ENCODE measurements at places on chromosomes 16 and 17.

GRCh38 chr17:78946631-78947030, 21.4 kb upstream of the TIMP2 start:
- no peak for DNase-seq

GRCh38 chr17:3535253-3535995, 22.2 kb downstream of the TRPV3 start:
- DNase-seq = peak; percentile 39

DNA sequence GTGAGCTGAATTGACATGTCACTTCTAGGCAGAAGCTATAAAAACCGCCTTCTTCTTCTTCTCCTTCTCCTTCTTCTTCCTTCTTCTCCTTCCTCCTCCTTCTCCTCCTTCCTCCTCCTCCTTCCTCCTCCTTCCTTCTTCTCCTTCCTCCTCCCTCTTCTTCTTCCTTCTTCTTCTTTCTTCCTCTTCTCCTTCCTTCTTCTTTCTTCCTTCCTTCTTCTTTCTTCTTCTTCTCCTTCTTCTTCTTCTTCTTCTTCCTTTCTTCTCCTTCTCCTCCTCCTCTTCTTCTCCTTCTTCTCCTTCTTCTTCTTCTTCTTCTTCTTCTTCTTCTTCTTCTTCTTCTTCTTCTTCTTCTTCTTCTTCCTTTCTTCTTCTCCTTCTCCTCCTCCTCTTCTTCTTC, 4.8 kb upstream of the FBXL19 start:
- DNase-seq = no peak

DNA sequence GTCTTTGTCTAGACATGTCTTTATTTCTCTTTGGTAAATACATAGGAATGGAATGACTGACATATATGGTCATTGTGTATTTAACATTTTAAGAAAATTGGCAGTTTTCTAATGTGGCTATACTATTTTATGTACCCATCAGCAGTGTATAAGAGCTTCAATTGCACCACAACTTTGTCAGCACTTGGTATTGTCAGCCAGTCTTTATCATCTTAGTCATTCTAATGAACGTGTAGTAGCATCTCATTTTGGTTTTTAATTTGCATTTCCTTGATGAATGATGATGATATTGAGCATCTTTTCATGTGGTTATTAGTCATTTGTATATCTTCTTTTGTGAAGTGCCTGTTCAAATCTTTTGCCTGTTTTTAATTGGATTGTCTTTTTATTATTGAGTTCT, 239.3 kb downstream of the CEP112 start:
- DNase-seq = no peak

GRCh38 chr17:2433696-2434095, 32.8 kb upstream of the MNT start:
- DNase-seq = no peak

DNA sequence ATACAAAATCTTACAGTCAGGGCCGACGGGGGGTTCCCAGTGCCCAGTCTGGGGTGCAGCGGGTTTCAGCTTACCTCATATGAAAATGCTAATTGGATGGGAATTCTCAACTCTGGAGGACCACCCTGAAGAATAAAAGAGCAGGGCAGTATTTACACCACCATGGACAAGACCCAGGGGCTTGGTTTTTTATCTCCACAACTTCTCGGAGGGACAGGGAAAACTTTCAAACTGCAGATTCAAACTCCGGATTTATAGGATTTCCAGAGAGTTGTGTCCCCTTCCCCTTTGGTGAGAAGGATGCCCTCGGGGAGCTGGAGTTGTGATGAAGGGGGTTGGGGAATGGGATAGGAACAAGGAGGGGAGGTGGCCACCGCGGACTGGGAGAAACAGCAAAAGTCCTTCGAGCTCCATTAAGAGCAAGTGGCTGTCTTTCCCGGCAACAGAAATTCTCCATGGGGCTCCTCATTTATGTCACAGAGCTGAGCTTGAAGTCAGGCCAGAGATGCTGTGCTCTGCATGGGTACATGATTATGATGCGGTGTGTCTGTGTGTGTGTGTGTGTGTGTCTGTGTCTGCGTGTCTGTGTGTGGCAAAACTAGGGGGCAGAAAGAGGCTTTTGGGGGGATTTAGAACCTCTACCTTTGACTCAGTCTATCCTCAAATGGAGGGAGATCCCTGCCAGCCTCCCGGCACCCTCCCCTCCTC, 15.7 kb downstream of the FOXL1 start:
- no peak for DNase-seq

DNA sequence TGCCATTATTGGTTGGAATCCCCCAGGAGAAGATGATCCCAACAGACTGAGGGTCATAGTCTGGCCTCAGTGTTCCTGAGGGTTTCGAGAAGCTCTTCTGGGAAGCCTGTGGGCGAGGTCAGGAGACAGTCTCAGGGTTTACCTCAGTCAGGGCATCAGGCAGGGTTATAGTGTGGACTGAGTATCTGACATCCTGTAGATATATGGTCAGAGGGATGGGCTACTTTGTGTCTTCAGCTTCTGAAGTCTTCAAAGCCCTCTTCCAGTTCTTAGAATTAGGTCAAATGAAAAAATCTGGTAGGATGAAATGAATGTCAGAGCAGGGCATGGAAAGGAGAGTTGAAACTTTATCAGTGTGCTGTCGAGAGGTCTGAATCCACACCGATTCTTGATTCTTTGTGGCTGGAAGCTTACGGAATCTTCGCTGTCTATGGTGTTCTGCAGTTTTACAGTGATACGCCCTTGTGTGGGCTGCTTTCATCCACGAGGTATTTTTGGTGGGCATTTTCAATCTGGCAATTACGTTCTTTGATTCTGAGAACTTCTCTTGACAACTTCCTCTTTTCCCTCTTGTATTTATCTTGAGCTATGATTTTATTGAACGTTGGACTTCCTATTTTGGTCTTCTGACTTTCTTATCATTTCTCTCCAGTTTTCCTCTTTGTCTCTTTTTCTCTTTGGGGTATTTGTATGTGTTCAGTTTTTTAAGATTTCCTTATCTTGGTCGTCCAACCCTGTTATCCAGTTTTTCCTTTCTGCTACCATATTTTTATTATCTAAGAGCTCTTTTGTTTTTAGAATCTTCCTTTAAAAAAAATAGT, 30.4 kb downstream of the BPTF start:
- DNase-seq = no peak

GRCh38 chr17:13626703-13627102, 25.0 kb upstream of the HS3ST3A1 start:
- no peak for DNase-seq

- DNase-seq = peak; percentile 34
Measured at GRCh38 chr17:4584101-4584916, at the start of gene SMTNL2. SMTNL2 (plus strand) TSS chr17:4584529; CDS start chr17:4584606, 77 bp downstream.

- no peak for DNase-seq
Measured at GRCh38 chr17:31491376-31492131, 100.1 kb downstream of the RAB11FIP4 start.

DNA sequence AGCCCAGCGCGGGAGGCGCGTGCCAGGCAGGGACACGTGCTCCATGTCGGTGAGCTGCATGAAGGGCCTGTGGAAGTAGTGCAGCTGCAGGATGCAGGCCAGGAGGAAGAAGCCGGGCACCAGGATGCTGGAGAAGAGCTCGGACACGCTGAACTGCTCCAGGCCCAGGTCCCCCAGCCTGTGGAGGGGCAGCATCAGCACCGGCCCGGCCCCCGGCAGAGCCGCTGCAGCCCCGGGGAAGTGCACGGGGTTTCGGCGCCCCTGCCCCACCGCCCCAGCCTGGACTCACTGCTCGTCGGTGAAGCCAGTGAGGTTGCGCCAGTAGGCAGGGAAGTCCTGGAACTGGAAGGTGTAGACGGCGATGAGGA, 28.0 kb downstream of the CTU2 start:
- DNase-seq = no peak

DNA sequence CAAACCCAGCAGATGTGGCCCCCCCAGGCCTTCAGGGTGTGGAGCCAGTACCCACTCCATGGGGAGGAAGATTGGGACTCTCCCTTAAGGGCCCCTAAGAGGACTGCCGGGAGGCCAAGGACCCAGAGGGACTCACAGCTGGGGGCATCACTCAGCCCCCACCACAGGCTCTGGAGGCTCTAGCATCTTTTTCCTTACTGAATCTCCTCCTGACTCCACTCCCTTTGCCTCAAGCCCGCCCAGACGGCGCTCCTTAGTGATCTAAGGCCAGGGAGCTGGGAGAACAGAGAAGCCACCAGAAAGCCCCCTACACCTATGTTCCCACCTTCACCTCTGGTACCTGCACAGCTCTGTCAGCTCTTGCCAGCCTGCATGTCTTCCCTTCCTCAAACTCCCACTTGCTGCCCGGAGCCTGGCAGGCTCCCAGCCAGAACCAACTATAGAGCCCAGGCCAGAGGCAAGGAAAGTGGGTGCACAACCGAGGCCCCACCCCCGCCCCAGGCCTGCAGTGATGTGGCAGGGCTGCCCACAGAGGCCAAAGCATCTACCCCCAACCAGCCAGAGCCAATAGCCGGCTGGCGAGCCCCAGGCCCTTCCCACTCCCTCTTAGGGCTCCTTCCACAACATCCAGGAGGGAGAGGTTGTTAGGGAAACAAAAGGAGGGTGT, 22.3 kb upstream of the MPO start:
- DNase-seq = no peak

DNA sequence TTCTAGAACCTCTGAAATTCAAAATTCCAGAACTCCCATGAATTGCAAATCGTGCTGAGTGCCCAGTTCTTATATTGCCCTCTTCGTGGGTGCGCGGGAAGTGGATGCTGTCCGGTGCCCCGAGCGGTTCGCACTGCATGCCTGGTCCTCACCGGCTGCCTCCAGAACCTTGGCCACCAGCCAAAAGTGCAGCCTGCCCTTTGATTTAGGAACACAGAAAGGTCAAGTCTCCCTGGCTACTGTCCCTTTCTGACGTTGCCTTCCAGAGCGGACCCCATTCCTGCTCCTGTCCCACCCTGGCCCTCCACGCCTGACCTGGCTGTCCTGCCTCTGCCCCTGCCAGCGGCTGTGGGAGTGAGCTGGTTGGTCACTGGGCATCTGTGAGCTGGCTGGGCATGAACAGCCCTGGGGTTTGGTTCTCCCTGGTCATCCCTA, 9.7 kb downstream of the NEUROD2 start:
- DNase-seq = no peak

DNA sequence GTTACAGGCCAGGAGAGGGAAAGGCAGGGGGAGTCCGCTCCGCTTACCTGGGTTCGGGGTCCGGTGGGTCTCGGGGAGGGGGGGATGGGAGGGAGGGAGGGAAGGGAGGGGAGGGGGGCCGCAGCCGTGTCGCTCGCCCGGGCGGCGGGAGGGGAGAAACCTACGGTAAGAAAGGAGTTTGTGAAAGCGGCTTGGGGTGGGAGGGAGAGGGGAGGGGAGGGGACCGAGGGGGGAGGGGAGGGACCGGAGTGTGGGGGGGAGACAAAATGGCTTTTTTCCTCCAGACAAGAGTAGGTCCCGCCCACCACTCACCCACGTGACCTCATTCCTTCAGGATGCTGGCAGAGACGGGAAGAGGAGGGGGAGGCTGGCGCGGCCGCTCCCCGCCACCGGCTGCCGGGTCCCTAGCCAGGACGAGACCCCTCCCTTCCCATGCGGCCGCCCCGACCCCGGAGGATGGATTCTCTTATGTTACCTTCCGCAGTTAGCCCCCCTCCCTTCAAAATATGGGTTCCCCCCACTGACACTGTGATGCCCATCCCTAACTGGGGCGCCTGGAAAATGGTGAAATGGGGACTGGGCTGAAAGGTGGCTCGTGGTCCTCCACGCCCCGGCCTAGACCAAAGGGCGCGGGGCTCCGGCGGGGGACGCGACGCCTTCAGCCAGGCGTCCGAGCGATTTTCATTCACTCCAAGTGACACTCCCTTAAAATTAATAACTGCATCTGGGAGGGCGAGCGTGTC, at the start of gene PCGF2:
Gene PCGF2 (minus strand): TSS at position 188 of the 743 bp plus-strand sequence. CDS start 7,934 bp downstream, outside the sequence.
- DNase-seq = no peak

DNA sequence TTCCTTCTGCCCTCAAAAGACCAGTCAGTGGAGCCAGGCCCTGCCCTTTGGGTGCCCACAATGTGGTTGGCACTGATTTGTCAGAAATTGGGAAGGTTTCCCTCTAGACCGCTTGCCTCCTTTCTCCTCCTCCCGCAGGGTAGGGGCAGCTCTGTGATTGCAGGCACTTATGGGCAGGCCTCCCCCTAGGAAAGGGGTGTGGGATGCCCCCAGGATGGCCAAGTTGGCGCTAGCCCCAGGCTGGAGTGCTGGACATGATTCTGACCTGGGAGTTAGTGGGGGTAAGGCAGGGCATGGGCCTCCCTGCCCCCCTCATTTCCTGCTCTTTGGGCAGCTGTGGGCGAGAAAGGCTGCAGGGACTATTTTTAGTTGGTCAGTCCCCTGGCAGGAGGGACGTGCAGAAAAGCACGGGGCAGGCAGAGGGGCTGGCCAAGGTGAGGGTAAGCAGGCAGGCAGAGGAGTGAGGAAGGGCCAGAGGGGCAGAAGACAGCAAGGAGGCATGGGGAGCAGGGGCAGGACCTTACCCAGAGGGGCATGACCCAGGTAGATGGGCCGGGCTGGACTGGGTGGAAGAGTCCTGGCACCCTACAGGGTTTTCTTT, 3.3 kb downstream of the RARA start:
- no peak for DNase-seq

DNA sequence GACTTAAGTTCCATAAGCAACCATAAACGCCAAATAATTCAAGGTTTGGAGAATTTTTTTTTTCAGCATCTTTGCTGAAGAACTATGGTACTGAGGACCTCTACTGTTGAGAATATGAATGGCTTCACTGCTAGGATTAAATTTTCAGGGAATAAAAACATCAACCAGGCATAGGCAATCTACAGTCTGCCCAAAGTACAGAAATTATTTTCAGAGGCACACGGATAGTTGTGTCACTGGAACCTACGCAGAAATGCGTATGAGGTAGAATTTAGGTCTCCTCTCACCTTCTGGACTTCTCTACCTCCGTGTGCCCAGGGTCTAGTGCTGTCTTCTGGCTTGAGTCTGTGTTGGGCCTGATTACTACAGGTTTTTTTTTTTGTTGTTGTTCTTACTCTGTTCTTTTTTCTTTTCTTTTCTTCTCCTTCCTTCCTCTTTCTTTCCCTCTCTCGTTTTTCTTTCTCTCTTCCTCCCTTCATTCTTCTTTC, 39.7 kb downstream of the NACA2 start:
- no peak for DNase-seq

DNA sequence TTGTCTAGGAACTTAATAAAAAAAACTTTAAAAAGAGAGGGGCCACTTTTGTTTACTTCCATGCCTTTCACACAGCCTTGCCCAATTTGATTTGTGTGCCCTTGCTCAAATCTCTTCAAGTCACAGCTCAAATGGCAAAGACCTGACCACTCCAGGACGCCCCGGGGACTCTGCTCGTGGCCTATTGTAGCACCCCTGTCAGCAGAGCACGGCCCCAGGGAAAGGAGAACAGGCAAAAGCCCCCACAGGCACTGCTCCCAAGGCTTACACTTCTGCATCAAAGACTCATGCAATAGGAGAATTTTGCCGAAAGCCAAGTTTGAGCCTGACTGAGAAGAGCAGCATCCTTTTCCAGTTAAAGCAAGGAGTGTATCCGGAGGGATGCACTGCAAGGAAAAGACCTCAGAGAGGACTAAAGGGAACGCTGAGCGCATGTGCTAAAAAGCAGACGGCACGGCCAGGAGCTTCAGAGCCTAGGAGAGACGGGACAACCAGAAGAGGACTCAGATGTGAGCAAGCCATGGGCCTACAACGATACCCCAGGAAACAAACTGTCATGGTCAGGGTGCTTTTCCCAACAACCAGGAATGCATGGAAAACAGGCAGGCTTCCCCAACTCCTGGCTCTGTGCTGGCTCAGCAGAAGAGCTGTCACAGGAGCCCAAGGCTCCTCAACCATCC, 8.2 kb downstream of the CREBBP start:
- DNase-seq = no peak

- no peak for DNase-seq
Measured at GRCh38 chr16:79560318-79560717, 40.2 kb downstream of the MAF start.

- DNase-seq = peak; percentile 74
Measured at GRCh38 chr17:64505340-64506200, 519 bp downstream of the DDX5 start.

Measured in stimulated activated CD4-positive, alpha-beta T cell treated with anti-CD3 and anti-CD28 coated beads, Interleukin-4, amount 100 ng/mL, for 4 hours (primary cell).